A549 (cell line): ENCODE measurements at places on chromosomes 7 and 10.

- no peak for DNase-seq
Measured at GRCh38 chr7:135117096-135117495, 30.8 kb upstream of the TMEM140 start.

GRCh38 chr10:31646519-31646918 lies 282.1 kb downstream of the ARHGAP12 start:
- no peak for DNase-seq

- DNase-seq = no peak
Measured at GRCh38 chr10:91357497-91357896, 52.6 kb upstream of the HECTD2 start.

DNA sequence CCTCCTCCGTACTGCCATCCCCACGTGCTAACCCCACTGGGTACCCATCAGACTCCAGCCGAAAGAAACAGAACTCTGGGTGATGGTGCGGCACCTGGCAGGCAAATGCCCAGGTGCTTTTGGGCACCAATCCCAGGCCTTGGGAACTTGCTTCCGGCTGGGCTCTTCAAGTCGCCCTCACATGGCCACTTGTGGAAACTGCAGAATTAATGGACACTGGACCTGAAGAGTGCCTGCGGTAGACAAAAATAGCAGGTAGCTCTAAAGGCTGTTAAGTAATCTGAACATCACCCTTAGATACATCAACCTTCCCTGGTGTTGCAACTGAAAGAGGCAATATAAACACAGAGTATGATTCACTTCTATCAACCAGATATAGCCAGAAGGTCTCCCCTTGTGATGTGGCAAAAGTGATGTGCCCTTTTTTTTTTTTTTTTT lies 644.4 kb downstream of the GRM8 start:
- DNase-seq = peak; percentile 41

GRCh38 chr10:71232089-71232998 lies 20.0 kb downstream of the UNC5B start:
- no peak for DNase-seq
